ENCODE measurements at places on chromosomes 1 and 21.

- DNase-seq = no peak
Measured at GRCh38 chr1:23531562-23532094, 595 bp upstream of the E2F2 start.

DNA sequence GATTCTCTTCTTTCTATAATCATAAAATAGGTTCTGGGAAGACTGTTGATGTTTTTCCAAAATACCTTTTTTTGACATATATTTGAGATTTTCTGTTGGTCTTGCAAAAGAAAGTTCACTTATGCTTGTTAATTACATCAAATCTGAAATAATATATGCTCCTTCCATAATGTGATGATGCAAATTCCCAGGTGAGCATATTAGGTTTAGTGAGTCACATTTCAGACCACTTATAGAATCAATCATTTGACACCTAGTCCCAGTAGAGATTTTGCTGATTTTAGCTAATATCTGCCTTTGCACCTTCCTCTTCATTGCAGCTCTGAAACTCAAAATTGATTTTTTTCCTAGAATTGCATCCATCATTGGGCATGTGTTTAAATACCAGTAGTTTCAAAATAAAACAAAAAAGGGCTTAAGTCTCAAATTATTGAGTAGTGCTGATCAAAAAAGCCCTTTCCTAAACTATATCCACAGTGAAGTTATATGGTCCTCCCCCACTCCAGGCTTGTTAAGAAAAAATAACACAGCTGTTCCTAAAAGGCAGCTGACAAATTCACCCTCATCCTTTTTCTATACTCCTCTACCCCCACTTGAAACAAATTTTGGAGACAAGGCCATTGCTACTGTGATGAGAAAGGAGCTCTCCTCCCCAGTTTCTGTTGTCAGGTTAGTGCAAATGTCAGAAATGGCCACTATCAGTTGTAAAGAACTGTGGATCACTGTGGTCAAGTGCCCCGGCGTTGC lies 37.1 kb upstream of the KCNQ4 start:
- no peak for DNase-seq

DNA sequence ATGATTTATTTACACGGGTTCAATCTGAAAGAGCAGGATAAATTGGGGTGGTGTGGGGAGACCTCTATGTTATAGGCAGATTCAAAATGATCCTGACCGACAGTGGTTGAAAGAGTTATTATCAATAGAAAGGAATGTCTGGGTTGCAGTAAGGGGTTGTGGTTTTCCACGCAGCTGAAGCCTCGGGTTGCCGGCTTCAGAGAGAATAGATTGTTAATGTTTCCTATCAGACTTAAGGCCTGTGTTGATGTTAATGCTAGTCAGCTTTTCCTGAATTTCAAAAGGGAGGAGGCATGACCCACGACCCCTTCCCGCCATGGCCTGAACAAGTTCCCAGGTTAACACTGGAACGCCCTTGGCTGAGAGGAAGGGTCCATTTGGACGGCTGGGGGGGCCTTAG lies 2.2 kb upstream of the UBE2J2 start:
- DNase-seq = no peak

- no peak for DNase-seq
Measured at GRCh38 chr21:46480466-46480865, 21.8 kb downstream of the DIP2A start.

GRCh38 chr1:58823481-58824010 lies 39.7 kb upstream of the JUN start:
- DNase-seq = no peak

- DNase-seq = no peak
Measured at GRCh38 chr21:44520326-44521300, 19.4 kb downstream of the KRTAP10-1 start.

GRCh38 chr21:41976611-41977010 lies 22.8 kb upstream of the C2CD2 start:
- DNase-seq = no peak

DNA sequence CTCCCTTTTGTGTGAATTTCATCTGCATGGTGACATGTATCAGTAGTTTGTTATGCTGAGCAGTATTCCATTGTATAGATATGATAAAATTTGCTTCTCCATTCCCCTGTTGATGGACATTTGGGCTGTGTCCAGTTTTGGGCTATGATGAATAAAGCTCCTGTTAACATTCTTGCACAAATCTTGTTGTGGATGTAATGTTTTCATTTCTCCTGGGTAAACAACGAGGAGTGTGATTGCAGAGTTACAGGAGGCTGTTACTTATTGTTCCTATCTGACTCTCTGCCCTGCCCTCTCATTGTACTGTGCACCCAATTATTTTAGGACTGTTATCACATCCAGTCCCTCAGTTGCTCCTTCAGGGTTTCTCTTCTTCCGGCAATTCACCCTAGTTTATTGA lies 24.2 kb downstream of the MAPKAPK2 start:
- no peak for DNase-seq

GRCh38 chr1:245685111-245685810 lies 530.5 kb downstream of the KIF26B start:
- no peak for DNase-seq

- no peak for DNase-seq
Measured at GRCh38 chr1:235156740-235157139, 4.3 kb downstream of the RBM34 start.

GRCh38 chr1:20597650-20598049 lies 8.8 kb downstream of the CDA start:
- DNase-seq = no peak

GRCh38 chr1:77421504-77422233 lies 139.8 kb downstream of the AK5 start:
- DNase-seq = no peak

DNA sequence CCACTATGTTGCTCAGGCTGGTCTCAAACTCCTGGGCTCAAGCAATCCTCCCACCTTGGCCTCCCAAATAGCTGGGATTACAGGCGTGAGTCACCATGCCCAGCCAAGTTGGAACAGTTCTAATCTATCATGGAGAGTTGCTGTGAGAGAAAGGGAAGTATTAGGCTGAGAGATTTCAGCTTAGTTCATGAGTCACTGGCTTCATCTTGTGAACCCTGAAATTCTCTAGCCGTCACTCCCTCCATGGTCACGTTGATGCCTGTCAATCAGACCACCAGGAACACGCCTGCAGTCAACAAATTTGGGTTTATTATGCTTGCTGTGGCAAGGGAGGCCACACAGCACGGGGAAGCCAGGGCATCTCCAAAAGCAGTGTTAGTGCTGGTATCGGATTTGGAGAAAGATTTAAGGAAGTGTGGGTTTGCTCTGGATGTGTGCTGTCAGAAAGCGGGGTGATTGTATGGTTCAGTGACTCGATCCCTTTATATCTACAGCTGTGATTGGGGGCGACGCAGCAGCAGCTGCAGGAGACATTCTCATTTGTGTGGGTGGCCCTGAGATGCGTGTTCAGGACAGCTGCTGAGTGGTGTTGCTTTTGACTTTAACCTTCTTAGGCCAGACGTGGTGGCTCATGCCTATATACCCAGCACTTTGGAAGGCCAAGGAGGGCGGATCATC lies 18.7 kb downstream of the UQCRHL start:
- no peak for DNase-seq

GRCh38 chr1:2435746-2436355 lies 23.5 kb upstream of the PEX10 start:
- DNase-seq = no peak

GRCh38 chr1:157110003-157110402 lies 10.4 kb upstream of the ETV3L start:
- DNase-seq = no peak

- DNase-seq = no peak
Measured at GRCh38 chr1:63537940-63538339, 14.6 kb downstream of the EFCAB7 start.

DNA sequence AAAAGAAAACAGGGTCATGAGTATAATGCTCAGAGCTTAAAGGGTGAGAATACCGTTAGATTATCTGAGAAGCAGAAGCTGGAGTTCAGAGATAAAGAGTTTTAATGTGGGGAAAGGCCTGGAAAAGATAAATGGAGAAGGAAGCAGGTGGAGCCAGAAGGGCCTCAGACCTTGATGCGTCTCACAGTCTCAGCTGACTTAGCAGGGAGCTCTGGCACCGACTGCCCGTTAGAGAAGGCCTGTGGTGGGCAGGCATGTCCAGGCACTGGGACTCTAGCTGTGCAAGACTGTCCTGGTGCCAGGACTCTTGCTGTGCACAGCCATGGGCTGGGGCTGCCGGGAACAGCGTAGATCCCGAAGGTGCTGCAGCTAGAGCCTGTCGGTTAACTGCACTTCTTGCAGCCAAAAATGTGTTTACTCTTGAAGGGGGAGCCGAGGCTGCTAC lies 3.8 kb upstream of the SLAMF9 start:
- DNase-seq = no peak

DNA sequence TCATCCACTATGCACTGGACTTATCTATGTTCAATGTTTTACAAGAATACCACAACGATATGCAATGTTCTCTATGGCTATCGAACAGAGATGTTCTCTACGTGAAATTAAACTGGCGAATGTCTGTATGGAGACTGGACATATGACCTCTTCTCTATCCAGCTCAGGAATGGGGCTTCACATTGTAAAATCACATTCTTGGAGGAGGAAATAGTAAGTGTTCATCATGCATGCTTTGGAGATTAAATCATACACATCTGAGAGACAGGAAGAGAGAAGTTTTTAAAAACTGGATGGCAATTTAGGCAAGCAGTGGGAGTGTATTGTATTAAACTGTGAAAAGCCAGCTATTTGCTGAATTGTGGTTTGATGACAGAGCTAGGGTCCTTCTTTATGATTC lies 47.9 kb upstream of the RGL1 start:
- no peak for DNase-seq

- no peak for DNase-seq
Measured at GRCh38 chr1:154788886-154789285, 81.2 kb downstream of the KCNN3 start.

DNA sequence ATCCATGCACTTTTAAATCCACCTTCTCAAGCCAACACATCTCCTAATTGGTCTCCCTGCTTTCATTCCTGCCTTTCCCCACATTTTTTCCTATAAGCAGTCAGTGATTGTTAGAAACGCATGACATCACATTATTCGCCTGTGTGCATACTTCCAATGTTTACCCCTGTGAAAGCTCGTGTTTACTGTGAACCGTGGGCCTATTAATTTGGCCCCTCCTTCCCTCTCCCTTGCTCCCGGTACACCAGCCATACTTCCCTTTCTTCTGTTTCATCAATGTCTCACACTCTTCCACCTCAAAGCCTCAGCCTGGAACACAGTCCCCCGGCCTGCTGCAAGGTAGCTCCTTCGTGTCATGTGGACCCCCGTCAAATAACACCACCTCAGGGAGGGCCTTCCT lies 9.1 kb downstream of the MTOR start:
- no peak for DNase-seq

GRCh38 chr1:19219451-19219850 lies 9.4 kb upstream of the UBR4 start:
- no peak for DNase-seq

GRCh38 chr1:169644297-169644696 lies 14.4 kb upstream of the SELP start:
- DNase-seq = no peak

DNA sequence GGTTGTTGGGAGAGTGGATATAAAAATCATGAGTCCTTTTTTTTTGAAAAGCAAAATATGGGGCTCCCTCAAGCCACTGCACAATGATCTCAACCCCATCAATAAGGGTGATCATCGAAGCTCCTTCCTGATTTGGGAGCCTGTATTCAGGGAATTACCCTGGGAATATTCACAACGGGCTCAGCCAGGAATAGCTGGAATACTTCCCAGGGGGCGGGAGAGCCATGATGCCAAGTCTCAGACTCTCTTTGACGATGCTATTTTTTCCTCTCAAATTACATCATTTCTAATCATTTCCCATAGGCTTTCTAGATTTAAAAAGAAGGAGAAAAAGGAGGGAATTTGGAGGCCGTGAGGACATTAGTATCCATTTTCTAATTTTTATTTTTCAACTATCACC lies 18.4 kb downstream of the OLIG1 start:
- DNase-seq = no peak

DNA sequence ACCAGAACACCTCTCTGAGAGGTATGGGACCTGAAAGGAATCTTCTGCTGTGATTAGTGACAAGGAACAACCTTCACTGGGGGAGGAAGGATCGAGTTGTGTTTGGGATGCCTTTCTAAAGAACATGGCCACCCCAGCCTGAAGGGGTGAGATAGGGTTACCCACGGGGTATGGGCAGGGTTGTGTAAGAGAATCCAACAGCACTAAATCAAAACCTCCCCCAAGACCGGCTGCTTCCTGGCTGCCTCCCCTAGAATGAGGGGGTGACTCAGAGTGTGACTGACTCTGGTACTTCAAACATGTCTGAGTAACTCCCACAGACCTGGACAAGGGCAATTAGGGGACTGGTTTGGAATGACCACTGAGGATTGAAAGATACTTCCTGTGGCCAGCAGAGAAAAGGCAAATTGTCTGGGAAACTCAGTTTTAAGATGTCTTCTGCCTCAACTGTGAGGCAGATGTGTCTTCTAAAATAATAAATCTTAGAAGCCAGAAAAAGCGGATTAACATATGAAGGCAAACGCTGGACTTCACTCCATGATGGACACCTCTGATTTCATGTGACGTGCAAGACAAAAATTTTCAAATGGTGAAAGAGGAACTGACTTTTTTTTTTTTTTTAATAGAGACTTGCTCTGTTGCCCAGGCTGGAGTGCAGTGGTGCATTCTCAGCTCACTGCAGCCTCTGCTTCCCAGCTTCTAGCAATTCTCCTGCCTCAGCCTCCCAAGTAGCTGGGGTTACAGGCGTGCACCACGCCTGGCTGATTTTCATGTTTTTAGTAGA lies 6.7 kb upstream of the PTPN14 start:
- DNase-seq = no peak

DNA sequence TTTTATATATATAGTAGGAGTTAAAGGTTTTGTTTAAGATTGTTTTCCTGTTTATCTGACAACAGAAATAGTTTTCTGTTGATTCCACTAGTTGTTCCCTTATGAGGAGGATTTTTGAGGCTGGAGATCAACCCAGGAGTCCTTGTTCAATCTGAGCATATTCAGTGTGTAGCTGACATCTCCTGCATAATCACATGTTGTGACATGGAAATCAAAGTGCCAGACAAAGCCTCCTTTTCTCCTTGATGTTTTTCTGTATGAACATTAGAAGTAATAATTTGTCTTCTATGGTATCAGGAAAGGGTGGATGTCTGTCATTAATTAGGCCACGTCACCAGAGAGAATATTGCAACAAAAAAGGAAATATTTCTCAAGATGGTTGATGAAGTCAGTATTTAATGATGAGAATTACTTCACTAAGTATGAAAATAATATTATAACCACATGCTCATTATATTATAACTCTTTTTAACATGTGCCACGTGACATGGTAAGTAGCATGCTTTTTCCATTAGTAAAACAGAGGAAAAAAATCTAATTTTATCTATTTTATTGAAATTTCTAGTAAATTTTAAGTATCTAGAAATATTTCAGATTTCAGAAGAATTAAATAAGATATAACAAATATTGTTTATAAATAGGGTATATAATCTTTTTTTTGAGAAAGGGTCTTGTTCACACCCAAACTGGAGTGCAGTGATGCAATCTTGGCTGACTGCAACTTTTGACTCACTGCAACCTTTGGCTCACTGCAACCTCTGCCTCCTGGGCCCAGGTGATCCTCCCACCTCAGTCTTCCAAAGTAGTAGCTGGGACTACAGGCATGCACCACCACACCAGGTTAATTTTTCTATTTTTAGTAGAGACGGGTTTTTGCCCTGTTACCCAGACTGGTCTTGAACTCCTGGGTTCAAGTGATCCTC lies 223.5 kb downstream of the HMCN1 start:
- DNase-seq = no peak

- no peak for DNase-seq
Measured at GRCh38 chr21:45219517-45219916, 68.2 kb downstream of the POFUT2 start.

- no peak for DNase-seq
Measured at GRCh38 chr21:29557200-29557599, 258.5 kb downstream of the BACH1 start.

Measured in stimulated activated CD8-positive, alpha-beta memory T cell treated with anti-CD3 and anti-CD28 coated beads, Interleukin-15, amount 100 ng/mL, for 1 hour (primary cell).